Activated T-cell treated with anti-CD3 and anti-CD28 coated beads, Interleukin-2, amount 50 U/mL, for 72 hours (primary cell): ENCODE measurements at places on chromosomes 16 and 17. TPM values are rescaled to one million over a fixed set of nuclear protein-coding genes. Genes with fewer than 3 reads are reported as not detected.

The LRRC37A gene
- total RNA-seq: 9.2 TPM

The ZG16B gene
- 3.9 TPM for total RNA-seq

The ACAP1 gene
- 690 TPM for total RNA-seq

The CDRT15 gene
- total RNA-seq: not detected

The MEOX1 gene
- total RNA-seq: 0.36 TPM

The KRT35 gene
- not detected for total RNA-seq

The CES4A gene
- 24.4 TPM for total RNA-seq

The KRT33A gene
- not detected for total RNA-seq

The SEPTIN12 gene
- not detected for total RNA-seq

The OR1G1 gene
- total RNA-seq: not detected

The ENPP7 gene
- total RNA-seq: not detected

The UBE2G1 gene
- 64.2 TPM for total RNA-seq

The SLFN14 gene
- total RNA-seq: not detected

The RASD1 gene
- 3.0 TPM for total RNA-seq

The KRTAP4-1 gene
- total RNA-seq: not detected
